ENCODE measurements at places on chromosomes 2 and 18. TPM values are rescaled to one million over a fixed set of nuclear protein-coding genes. Genes with fewer than 3 reads are reported as not detected.

The TMEM37 gene
- total RNA-seq: 0.60 TPM

The FSHR gene
- total RNA-seq: not detected

The ST6GAL2 gene
- not detected for total RNA-seq

The LNPK gene
- 23.4 TPM for total RNA-seq

- no peak for DNase-seq
Measured at GRCh38 chr18:46411867-46412690, 244.9 kb downstream of the LOXHD1 start.

GRCh38 chr18:35522130-35522959 lies 24.6 kb upstream of the INO80C start:
- DNase-seq: no peak

DNA sequence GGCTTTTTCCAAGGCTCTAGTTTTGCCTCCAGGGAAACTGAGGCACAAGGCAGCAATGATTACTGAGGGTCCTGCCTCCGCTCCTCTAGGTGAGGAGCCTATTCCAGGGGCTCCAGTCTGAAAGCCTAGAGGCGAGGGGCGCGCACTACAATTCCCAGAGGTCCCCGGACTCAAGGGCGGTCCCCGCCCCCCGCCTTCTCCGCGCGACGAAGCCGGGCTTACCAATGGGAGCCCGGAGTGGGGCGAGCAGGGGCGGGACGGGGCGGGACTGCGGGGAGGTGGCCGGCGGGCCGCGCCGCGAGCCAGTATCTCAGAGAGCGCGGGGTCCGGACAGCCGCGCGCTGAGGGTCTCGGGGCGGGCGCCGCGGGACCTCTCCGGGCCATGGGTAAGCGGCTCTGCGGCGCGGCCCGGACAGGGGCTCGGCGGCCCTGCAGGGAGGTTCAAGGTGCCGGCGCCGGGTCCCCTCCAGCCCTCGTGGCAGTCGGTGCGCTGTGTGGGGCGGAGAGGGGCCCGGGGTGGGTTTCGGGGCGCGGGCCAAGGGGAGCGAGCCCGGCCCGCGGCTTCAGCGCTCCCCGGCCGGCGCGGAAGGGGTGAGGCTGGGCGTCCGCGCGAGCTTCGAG lies at the start of gene ARID5A:
ARID5A (plus strand) TSS at position 308 of the 621 bp plus-strand sequence; CDS start at position 383, 75 bp downstream.
- peak; percentile 90 for DNase-seq

DNA sequence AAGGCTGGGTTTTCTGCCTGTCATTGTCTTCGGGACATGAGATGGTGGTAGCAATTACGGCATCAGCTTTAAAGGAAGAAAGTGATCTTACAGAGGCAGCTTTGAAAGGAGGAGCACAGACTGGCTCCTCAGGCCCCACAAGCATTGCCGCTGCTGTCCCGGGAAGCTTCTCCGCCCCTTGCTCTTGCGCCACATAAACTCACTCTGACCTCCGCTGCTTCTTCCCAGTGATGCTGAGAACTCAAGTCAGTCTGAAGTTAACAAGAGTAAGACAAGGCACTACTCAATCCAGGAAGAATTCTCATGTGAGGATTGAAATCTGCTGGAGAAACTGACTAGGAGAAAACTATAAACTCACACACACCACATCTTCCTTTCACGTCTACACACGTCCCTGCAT lies 112.4 kb upstream of the RIOK3 start:
- no peak for DNase-seq

DNA sequence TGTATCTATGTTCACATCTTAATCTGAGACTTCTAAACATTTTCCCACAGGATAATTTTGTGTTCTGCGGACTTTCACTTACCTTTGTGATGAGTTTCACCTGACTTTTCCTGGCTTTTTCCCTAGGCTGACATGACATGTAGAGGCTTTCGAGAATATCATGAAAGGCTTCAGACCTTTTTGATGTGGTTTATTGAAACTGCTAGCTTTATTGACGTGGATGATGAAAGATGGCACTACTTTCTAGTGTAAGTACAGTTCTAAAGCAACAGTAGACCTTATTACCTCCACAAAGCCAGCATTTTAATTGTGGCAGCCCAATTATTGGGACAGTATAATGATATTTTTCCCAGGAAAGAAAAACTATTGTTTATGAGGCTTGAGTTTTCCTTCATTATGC lies 34.1 kb upstream of the METAP1D start:
- no peak for DNase-seq

GRCh38 chr2:1995584-1995983 lies 251.3 kb upstream of the PXDN start:
- no peak for DNase-seq

GRCh38 chr2:30541680-30542079 lies 94.6 kb downstream of the LCLAT1 start:
- DNase-seq: no peak

The TMEM169 gene
- total RNA-seq: 3.7 TPM

The MYOM1 gene
- 1.9 TPM for total RNA-seq

The ALPG gene
- not detected for total RNA-seq

DNA sequence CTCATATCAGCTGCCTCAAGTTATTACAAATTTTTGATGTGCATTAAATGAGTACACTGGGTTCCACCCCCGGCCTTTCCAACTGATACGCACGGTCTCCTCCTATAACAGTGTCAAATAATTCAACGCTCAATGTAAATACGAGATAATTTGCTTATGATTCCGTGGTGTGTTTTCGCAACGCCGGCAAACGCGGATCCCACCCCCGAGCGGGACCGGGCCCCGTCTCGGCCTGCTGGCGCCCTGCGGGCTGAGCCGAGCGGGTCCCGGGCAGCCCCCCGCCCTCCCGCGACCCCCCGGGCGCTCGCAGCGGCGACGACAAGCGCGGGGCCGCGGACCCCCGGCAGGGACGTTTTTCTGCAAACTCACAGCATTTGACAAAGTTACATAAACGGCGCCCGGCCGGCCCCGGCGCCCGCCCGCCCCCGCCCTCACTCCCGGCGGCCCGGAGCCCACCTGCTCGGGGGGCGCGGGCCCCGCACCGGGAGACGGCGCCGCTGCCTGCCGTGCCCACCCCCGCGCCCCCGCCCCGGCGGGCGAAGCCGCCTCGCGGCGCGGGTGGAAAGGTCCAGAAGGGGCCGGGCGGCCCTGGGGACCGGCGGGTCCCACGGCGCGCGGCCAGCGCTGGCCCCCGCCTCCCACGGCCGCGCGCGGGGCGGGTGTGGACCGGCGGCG lies 762 bp downstream of the HDAC4 start:
- peak; percentile 25 for DNase-seq

The IGFBP5 gene
- total RNA-seq: not detected

GRCh38 chr2:241841181-241842066 lies 17.3 kb downstream of the PDCD1 start:
- DNase-seq: no peak

The TTN gene
- 29.3 TPM for total RNA-seq

GRCh38 chr2:82013641-82014040 lies 1709.1 kb upstream of the LRRTM1 start:
- DNase-seq: no peak

DNA sequence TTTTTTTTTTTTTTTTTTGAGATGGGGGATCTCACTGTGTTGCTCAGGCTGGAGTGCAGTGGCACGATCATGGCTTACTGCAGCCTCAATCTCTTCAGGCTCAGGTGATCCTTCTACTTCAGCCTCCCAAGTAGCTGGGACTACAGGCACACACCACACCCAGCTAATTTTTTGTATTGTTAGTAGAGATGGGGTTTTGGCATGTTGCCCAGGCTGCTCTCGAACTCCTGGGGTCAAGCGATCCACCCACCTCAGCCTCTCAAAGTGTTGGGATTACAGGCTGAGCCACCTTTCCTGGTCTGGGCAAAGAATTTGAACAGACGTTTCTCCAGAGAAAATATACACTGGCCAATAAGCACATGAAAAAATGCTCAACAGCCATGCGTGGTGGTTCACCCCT lies 2.9 kb upstream of the SNRNP200 start:
- DNase-seq: no peak

The HOXD12 gene
- not detected for total RNA-seq

GRCh38 chr2:212626371-212626918 lies 87.8 kb upstream of the ERBB4 start:
- DNase-seq: no peak

The RBKS gene
- total RNA-seq: 1.4 TPM

The KIAA2012 gene
- total RNA-seq: not detected

GRCh38 chr18:38606841-38607240 lies 1041.2 kb upstream of the CELF4 start:
- DNase-seq: no peak

GRCh38 chr2:34107811-34108210 lies 508.7 kb upstream of the FAM98A start:
- DNase-seq: no peak
